T-helper 2 cell (primary cell): ENCODE measurements at places on chromosomes 13 and 19.

DNA sequence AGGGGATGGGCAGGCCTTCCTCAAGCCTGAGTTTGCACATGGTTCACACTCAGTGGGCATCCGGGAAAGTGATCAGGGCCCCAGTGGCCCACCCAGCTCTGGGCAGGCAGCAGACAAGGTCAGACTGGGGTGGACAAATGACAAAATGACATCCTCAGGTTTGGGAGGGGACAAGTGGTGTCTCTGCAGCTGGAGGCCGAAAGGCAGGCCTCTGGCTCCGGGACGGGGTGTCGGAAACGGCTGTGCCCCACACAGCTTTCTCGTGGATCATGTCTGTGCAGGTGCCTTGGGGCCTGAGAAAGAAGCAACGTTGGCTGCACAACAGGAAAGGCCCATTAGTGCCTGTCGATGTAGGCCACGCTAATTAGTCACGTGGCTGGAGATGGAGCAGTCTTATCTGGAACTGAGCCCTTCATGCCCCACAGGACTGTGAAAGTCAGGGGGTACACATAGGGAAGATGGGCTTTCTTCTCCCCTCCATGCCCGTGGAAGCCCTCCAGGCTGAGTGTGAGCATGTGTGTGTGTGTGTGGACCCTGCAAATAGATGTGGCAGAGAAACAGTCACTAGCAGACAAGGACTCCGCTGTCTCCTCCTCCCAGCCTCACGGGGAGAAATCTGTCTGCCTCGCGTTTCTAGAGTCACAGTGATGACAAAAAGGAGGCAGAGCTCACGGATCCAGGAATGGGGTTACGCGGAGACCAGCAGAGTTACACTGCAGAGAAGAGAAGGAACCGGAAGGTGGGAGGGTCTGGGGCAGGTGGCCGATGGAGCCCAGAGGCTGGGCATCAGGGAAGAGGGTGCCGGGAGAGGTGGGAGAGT lies 44.2 kb downstream of the CHST8 start:
- DNase-seq: no peak

DNA sequence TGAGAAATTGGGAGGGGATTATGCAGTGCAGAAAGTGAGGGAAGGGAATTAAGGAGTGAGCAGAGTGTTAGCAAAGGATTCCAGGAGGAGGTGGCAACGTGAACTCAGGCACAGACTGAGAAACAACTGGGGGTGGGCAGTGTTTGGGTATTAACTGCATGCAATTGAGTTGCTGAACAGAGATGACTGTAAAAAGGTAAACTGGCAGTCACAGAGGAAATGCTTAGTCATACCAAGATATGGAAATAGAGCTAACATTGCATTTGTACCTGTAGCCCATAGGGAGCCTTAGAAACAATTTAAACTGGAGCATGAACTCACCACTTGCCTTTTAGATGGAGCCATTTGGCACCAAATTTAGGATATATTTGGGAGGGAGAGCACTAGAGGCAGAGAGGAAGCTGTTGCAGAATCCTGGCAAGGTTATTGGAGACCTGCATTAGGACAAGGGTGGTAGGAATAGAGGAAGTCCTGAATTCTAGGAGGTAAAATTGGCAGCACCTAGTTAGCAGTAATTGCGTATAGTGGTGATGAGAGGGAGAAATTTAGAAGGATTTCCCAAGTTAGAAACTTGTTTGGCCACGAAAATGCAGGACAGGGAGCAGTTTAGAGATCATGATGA lies 100.6 kb upstream of the FRY start:
- DNase-seq: no peak

DNA sequence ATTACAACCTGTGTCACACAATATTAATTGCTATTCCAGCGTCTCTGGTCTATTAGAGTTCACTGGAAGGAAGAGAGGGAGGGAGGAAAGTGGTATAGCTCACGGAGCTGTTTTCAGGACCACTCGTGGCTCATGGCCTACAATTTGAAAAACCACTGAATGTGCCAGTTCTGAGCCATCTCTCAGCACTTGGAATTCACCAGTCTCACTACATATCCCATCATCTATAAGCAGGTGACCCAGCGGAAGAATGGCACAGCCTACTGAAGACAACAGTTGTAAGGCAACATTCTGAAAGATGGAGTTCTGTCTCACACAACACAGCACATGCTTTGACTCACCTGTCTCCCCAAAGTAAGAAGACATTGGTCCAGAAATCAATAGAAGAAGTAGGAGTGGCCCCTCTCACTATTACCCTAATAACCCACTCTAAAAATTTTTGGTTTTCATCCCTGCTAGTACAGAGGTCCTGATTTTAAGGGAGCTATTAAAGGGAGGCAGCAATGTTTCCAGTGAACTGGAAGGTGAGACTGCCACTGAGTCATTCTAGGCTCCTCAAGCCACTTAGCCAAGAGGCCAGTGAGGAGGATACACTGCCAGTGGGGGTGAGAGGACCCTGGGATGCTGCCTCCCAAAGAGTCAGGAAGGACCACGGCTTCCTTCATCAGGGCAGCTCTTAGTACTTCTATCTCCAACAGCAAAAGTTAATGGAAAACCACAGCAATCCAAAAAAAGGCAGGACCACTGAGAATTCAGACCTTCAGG lies 50.0 kb upstream of the DOCK9 start:
- no peak for DNase-seq

DNA sequence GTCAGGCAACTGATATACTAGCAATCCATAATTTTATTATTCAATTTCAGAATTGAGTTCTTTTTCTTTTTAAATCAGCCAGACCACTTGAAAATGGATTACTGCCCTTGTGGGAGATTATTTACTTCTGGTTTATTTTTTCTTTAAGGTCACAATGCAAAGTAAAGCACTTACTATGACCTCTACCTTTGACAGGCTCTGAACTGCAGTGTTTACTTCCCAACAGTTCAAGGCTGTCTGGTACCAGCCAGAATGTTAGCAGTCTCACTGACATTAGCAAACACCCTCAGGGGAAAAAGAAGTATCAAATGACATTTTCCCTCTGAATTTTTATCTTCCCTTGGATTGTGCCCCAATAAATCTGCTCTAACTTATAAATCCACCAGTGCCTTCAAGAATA lies 57.5 kb downstream of the RAP2A start:
- no peak for DNase-seq

DNA sequence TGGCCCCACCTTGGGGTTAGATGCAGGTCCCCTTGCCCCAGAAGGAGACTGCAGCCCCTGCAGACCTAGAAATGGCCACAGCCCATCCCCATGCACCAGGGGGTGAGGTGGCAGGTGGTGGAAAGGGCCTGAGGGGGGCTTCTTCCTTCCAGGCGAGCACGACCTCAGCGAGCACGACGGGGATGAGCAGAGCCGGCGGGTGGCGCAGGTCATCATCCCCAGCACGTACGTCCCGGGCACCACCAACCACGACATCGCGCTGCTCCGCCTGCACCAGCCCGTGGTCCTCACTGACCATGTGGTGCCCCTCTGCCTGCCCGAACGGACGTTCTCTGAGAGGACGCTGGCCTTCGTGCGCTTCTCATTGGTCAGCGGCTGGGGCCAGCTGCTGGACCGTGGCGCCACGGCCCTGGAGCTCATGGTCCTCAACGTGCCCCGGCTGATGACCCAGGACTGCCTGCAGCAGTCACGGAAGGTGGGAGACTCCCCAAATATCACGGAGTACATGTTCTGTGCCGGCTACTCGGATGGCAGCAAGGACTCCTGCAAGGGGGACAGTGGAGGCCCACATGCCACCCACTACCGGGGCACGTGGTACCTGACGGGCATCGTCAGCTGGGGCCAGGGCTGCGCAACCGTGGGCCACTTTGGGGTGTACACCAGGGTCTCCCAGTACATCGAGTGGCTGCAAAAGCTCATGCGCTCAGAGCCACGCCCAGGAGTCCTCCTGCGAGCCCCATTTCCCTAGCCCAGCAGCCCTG lies 4.2 kb upstream of the F10 start:
- DNase-seq: no peak
